ENCODE measurements at places on chromosomes 3 and 15. TPM values are rescaled to one million over a fixed set of nuclear protein-coding genes. Genes with fewer than 3 reads are reported as not detected.

DNA sequence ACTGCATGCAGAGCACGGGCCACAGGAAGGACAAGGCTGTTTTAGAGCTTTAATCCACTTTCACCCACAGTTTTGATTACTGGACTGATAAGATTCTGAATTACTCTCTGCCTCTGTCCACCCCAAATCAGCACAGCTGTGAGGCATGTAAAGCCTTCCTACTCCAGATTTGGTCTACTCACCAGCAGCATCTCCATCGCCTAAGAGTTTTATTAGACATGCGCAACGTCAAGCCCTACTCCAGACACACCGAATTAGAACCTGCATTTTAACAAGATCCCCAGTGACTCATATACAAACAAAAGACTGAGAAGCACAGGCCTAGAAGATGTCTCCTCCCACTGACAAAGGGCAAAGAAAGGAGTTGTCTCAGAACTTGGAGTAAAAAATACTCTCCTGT, 221.2 kb downstream of the TUSC7 start:
- DNase-seq, result peak; percentile 18

- DNase-seq, result peak; percentile 90
Measured at GRCh38 chr15:99719096-99719541, 14.1 kb downstream of the LYSMD4 start.

SLC24A5 gene
- total RNA-seq, result not detected

DNA sequence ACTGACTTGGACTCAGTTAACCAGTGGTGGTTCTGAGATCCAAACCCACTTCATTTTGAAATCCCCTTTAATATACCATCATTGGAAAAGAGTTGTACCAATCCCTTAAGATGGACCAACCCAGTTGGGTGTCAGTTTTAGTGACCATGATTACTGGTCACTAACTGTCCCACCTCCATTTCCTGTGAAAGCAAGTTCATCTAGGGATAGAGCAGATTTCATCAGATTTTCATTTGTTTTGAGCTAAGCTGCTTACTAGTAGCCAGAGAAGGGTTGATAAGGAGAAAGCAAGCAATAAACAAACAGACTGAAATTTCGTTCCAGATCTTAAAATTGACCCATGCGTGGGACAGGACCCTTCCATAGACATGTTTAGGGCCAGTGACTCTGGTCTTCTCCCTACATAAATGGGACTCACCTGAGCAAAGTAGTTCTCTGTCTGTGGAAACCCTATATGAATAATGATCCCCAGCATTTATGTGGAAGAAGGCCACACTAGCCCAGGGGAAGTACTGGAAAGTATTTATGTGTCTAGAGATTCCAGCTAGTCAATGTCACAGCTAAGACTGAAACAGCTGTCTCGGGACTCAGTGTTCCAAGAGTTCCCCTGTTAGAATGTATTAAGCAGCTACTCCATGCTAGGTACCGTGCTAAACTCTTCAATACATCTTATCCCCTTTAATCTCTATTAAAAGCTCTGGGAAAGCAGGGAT, 196.0 kb upstream of the BCL6 start:
- no peak for DNase-seq

OXTR gene
- total RNA-seq, result 18.2 TPM

Data from LHCN-M2 (cell line).